Neuronal stem cell (in vitro differentiated cells): ENCODE measurements at places on chromosomes 4 and X.

DNA sequence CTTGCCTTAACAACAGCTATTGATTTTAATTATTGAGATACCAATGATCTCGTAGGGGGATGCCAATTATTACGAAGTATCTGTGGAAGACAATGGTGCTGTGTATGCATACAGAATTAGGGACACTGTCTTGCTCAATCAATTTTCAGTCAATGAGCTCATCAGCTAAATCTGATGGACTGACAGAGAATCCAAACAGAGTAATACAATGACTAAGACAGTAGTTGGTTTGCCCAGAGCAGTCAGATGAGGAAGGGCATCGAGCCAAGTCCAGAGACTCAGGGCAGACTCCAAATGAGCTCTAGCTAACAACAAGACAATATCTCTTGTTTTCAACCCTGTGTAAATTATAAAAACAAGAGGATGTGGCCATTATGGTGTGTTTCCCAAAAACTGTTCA, 14.7 kb upstream of the GSX2 start:
- DNase-seq = no peak

DNA sequence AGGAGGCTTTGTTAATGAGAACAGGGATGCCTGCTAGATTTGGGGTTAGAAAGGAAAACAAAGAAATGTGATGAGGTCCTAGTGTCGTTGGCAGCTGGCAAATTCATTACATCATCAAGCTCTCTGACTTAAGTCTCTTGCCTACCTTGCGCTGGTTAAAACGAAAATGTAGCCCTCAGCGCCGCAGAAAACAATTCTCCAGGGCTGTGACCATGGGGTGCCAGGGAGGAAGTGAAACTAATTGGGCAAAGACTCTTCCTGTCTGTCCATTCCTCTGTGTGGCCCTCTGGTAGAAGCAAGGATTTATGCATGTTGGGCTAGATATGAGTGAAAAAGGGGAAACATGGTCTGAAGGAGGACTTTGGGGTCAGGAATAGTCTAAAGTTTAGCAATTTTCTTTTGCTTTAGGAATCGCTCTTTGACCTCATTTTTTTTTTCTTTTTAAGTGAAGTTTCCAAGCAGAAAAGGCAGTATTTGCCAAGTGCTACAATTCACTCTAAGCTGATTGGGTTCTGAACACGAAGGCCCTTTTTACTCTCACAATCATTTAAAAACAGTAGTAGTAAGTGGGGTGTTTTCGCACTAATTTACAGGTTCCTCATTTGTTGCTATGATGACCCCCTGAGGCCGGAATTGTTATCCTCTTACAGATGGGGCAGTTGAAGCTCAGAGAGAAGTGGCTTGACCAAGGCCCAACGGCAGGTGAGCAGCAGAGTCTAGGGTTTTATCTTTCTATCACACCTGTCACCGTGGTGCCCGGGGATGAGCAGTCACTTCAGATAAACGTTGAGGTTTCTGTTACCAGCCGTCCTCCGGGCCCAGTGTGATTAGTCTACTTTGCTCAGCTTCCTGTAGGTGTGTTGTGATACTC, 27.3 kb upstream of the CHRNA9 start:
- DNase-seq = no peak

GRCh38 chr4:2722033-2722432, 34.1 kb downstream of the TNIP2 start:
- no peak for DNase-seq

DNA sequence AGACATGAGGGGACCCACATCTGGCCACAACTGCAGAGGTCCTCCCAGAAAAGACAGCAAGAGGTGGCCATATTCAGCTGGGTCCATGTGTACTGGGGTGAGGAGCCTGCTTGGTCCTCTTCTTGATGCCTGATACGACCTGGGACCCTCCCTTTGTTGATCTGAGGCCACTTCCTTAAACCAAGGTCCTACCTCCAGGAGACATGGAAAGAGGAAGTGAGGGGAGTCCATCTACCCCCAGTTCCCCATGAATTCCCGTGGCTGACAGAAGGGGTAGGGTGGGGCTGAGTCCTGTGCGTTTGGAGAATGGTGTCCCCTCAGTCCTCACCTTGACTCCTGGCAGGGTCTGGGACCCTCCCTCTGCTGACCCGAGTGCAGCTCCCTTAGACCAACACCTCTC, 2.1 kb downstream of the MAGEA10 start:
- DNase-seq = no peak

DNA sequence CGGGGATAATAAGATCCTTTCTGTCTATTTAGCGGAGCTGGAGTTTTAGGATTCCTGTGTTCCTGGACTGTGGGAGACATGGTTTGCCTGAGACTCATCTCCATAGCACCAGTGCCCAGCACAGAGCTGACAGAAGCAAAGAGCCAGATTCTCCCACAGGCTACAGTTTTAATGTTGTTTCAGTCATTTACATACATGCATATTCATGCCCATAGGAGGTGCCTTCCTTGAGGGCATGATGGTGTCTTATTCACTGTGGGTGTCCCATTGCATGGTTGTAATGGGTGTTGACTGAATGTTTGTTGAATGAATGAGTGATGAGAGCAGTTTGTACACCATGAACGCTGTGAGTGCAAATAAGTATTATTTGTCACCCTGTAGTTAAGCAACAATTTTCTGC, 260.6 kb downstream of the EVC2 start:
- DNase-seq = no peak

DNA sequence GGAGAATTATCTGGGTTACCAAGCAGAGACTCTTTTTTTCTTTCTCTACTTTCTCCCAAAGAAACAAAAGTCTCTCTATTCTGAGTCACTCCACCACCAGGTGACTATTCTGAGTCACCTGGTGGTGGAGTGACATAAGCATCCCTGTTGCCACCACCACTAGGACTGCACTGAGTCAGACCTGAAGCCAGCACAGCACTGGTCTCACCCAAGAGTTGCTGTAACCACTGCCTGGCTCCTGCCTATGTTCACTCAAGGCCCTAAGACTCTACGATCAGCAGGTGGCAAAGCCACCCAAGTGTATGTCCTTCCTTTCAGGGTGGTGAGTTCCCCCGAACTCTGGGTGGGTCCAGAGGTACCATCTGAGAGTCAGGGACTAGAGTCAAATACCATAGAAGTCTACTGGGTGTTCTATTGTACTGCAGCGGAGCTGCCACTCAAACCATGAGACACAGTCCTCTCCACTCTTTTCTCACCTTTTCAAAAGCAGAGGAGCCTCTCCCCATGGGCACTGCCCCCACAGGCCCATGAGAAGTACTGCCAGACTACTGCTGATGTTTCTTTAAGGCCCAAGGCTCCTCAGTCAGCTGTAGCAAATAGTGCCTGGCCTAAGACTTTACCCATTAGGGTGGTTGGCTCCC, 209.6 kb upstream of the IRS4 start:
- no peak for DNase-seq

DNA sequence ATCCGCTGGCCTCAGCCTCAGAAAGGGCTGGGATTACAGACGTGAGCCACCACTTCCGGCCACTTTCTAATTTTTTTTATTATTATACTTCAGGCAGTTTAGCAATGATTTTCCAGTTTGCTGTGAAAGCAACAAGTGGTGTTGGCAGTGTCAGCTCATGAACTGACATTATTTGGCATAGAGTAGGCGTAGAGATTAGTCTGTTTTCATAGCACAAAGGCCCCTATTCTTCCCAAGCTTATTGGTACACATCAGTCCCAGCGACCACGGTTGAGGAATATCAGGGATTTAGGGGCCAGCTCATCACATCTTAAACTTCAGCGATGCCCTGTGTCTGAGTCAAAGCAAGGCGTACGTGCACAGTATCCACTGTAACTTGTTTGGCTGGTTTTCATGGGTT, 53.0 kb upstream of the RASSF6 start:
- no peak for DNase-seq

- peak; percentile 61 for DNase-seq
Observed at GRCh38 chr4:146981651-146982050, 36.0 kb upstream of the TTC29 start.

- DNase-seq = no peak
Observed at GRCh38 chr4:15100994-15101695, 98.9 kb downstream of the CPEB2 start.

- no peak for DNase-seq
Observed at GRCh38 chrX:41655631-41656030, 33.1 kb upstream of the GPR34 start.
